Endothelial cell (in vitro differentiated cells): ENCODE measurements at places on chromosomes 4 and X.

GRCh38 chr4:187071946-187072600 lies 348.4 kb upstream of the FAT1 start:
- no peak for DNase-seq

GRCh38 chrX:153627675-153628111 lies 19.3 kb upstream of the DUSP9 start:
- no peak for DNase-seq

DNA sequence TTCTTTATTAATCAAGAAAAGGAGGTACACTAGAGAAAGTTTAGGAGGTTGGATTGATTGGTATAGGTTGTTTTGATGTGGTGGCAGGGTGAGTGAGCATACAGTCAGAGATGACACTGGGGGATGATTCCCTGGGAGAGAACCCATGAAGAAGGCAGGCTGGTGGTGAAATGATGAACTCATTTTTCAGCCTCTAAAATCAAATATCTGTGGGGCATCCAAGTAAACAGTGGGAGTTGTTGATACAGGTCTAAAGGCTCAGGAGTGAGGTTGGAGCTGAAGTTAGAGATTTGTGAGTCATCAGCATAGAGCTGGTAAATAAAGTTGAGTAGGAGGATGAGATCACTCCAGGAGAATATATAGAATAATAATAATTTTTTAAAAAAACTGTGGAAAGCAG lies 10.0 kb upstream of the AP1S2 start:
- no peak for DNase-seq

- no peak for DNase-seq
Measured at GRCh38 chr4:31983246-31983645, 1263.1 kb downstream of the PCDH7 start.

DNA sequence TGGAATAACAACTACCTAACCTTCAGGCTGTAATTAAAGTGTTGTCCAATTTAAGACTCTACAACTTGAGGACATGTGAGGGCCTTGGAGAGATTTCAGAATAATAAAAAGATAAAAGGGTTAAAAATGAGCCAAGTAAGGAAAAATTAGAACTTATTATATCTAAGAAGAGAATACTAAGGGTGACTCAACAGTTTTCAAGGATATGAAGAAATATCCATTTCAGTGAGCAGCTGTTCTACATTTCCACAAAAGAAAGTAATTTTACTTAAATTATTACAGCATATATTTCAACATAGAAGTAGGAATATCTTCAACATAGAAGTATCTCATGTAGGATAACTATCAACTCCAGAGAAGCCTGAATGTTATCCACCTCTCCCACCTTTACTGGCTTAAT lies 11.3 kb downstream of the SNX12 start:
- DNase-seq = no peak

DNA sequence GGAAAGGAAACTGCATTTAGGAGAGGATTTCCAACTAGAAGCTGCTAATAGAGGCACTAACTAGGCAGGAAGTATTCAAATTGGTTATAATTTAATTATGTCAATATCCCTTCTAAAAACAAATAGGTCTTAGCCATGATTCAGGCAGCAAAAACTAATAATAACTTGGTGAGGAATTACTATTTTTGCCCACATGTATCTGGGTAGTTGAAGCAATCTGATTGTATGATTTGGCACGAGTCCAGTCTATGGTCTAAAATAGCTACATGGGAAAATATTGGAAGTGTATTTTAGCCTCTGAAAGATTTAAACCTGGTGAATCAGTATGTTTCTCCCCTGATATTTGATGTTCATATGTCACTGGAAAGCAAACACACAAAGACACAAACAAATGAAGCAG lies 62.2 kb downstream of the MFAP3L start:
- DNase-seq = no peak

GRCh38 chrX:17397074-17397473 lies 22.1 kb downstream of the NHS start:
- DNase-seq = no peak

DNA sequence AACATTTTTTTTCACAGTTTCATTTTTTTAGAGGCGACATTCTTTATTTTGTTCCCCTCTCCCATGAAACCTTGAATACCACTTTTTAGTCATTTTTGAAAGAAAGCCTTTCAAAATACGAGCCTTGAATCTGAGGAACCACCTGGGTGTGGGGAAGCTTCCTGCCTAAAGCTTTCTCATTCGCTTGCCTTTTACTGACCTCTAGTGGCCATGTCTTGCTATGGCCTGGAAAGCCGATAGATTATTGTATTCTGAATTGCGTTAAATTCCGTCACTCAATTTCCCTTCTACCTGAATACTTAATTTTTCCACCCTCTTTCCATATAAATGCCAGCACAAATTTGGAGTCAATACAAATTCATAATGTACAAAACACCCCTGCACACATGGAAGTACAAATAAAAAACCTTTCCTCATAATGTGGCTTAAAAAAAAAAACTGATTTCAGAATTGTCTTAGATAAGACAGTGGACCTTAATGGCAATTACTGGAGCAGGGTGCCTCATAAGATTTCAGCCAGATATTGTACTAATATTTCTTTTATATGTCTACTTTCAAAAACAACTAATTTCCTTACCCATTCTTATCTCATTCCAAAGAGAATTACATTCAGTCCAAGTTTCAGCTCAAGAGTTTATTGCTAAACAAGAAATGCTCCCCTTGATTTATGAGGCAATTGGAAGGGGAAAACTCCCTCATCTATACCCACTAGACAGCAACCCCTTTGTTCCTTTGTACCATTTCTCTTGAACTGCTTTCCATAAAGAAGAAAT lies 217.9 kb downstream of the CENPC start:
- DNase-seq = peak; percentile 70

DNA sequence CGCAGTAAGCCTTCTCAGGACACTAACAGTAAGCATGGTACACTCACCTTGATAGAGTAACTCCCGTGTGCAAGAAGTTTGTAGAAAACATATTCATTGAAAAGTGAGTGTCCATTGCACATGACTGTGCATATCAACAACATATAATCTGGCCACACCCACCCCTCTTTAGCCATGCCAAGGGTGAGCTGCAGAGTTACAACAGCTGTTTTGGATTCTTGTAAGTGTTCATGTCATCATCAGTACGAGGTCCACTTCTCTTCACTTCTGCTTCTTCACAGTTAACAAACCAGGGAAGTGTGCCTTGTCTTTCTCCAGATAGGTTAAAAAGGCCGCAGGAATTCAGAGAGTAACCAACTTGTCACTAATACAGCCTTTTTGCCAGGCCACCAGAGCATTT lies 116.6 kb downstream of the IRF2 start:
- DNase-seq = no peak

- no peak for DNase-seq
Measured at GRCh38 chrX:69101683-69102251, 63.5 kb downstream of the PJA1 start.

GRCh38 chr4:54802336-54802735 lies 144.6 kb downstream of the KIT start:
- no peak for DNase-seq

GRCh38 chrX:154784149-154784995 lies 20.9 kb downstream of the MPP1 start:
- no peak for DNase-seq

DNA sequence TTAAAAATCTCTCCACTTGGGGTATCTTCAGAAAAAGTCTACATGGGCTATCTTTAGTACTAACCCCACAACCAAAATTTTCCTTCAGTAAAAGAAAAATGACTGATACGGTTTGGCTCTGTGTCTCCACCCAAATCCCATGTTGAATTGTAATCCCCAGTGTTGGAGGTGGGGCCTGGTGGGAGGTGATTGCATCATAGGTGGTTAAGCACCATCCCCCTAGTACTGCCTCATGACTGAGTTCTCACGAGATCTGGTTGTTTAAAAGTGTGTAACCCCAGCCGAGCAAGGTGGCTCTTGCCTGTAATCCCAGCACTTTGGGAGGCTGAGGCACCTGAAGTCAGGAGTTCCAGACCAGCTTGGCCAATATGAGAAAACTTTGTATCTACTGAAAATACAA lies 66.8 kb downstream of the USP46 start:
- DNase-seq = no peak

GRCh38 chr4:123031664-123032063 lies 109.3 kb upstream of the NUDT6 start:
- DNase-seq = no peak

DNA sequence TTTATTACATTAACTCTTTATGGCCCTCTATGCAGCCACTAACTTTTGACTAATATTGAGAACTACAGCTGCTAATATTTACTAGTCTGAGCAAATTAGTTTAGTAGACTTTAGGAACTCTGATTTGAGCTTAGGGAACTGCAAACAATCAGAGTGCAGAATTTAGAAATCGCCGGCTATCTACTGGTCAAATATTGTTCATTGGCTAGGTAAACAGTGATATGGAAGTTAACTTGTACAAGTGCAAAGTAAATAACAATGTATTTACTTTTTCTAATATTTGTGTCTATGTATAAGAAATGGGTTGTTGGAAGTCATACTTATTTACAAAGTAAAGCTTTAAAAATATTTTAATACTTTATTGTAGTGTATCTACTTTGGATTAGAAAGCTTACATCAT lies 279.6 kb downstream of the CFAP299 start:
- no peak for DNase-seq

DNA sequence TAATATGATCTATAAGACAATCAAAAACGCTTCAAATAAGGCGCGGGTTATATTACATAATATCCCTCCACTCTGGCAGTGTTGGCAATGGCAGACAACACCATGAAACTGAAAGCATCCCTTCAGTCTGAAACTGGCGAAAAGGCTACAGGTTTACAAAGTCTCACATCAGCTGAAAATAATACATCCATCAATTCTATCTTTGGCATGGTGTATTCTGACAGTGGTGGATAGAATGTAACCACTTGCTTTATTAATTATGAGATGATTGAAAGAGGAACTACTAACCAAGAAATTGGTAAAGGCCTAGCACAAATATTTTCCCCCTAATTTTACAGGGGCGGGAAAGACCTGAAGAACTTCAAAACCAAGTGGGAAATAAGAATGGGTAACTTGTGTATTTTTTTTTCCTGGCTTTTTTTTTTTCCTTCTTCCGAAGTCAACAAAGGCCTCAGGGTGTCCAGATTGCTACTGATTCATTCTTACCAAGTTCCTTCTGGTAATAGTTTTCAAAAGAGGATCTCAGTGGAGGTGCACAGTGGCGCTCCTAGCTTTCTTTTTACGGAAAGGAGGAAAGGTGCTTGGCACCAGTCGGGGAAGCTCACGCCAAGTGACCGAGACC lies 728 bp downstream of the UBA6 start:
- no peak for DNase-seq

DNA sequence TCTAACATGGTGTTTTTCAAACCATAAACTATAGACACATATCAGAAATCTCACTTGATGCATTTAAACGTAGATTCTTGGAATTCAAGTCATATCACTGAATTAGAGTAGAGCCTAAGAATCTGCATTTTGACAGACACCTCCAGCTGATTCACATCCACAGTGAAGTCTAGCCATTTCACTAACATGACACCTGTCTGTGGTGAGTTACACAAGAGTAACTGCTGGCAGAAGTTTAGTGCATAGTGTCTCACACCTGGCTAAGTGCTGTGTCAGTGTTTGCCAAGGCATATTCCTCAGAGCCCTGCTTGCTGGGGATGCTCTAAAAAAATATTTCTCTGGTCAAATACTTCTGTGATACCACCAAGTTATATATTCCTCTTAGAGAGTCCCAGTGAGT lies 237.5 kb upstream of the DIAPH2 start:
- no peak for DNase-seq

DNA sequence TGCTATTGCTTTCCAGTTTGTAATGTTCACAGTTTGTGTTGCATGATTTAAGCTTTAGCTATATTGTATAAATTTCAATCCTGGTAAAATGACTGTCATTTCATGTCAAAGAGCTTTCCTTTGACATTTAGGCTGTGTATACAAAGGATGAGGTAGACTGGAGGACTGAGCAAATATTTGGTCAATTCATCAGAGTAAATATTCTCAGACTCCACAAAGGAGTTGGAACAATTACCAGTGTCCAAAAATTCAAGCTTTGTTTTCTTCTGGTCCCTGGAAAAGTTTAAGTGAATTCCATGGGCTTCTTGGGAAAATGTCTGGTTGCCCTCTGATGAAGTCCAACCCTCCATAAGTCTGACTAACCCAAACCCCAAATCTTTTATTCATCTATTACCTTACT lies 682.4 kb downstream of the DACH2 start:
- DNase-seq = no peak

GRCh38 chr4:143517764-143518163 lies 4.3 kb downstream of the SMARCA5 start:
- DNase-seq = no peak

DNA sequence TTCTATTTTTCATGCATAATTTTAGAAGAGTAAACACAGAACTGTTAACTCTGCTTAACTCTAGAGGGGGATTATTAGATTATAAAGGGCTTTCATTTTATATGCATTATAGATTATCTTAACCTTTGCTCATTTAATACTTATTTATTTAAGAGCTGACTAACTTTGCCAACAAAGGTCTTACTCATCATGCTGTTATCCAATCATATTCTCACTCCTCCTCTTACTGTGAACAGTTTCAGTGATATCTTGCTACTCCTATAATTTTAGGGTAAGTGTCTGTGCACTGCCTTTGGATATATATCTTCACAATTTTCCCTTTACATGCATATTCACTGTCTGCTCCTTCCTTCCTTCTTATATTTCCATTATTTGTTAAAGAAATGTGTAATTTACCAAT lies 1814.9 kb downstream of the STIM2 start:
- DNase-seq = no peak

- no peak for DNase-seq
Measured at GRCh38 chrX:82458207-82458754, 1049.8 kb upstream of the POU3F4 start.

- no peak for DNase-seq
Measured at GRCh38 chrX:115332832-115333231, 43.3 kb downstream of the LUZP4 start.

- DNase-seq = no peak
Measured at GRCh38 chr4:3215733-3216132, 33.2 kb upstream of the MSANTD1 start.

DNA sequence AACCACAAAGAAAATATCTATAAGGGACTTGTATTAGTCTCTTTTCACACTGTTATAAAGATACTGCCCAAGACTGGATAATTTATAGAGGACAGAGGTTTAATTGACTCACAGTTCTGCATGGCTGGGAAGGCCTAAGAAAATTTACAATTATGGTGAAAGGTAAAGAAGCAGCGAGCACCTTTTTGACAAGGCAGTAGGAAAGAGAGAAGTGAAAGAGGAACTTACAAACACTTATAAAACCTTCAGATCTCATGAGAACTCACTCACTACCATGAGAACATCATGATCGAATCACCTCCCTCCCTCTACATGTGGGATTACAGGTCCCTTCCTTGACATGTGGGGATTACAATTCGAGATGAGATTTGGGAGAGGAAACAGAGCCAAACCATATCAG lies 856.0 kb downstream of the TRAM1L1 start:
- DNase-seq = no peak

GRCh38 chrX:154379569-154379951 lies 465 bp downstream of the EMD start:
- no peak for DNase-seq

GRCh38 chr4:135290136-135290535 lies 1088.5 kb upstream of the PABPC4L start:
- DNase-seq = no peak
